ENCODE measurements at places on chromosomes 1 and 21. TPM values are rescaled to one million over a fixed set of nuclear protein-coding genes. Genes with fewer than 3 reads are reported as not detected.

The MEX3A gene
- 0.48 TPM for total RNA-seq

The RUNX1 gene
- 60.1 TPM for total RNA-seq

The IGSF3 gene
- total RNA-seq: 36.7 TPM

The BMP8B gene
- total RNA-seq: 18.0 TPM

The SLFNL1 gene
- not detected for total RNA-seq

The ADORA1 gene
- 5.6 TPM for total RNA-seq

The ICOSLG gene
- 3.3 TPM for total RNA-seq

The CFHR2 gene
- not detected for total RNA-seq

The PEX19 gene
- total RNA-seq: 22.8 TPM

The GSTM5 gene
- total RNA-seq: 1.4 TPM

The CFHR3 gene
- 0.55 TPM for total RNA-seq

The E2F2 gene
- 7.2 TPM for total RNA-seq

The EDN2 gene
- total RNA-seq: 6.7 TPM

The PALMD gene
- total RNA-seq: 2.9 TPM

The CD53 gene
- not detected for total RNA-seq
